ENCODE measurements at places on chromosomes 5 and 9.
A peak's percentile ranks its signal among the peaks of the same experiment; 100 is the strongest.

GRCh38 chr5:9351546-9351945 lies 194.3 kb downstream of the SEMA5A start:
- DNase-seq: no peak

GRCh38 chr9:33447799-33448553 lies 583 bp upstream of the AQP3 start:
- peak; percentile 71 for DNase-seq

DNA sequence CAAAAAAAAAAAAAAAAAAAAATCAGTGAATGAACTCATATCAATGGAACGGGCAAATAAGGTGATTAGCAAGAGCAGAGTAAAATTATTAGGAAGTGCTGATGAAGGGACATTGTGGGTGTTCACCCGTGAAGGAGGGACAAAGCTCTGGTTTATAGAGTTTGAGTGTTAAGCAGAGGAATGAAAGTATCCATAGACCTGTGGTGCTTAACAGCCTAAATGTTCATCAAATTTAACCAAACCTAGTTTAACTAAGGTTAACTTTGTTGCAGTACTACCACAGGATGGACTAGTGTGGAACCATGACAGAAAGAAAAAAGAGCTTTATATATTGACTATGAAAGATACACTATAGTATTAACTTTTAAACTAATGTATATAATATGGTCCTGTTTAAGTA lies 44.1 kb upstream of the TNFAIP8 start:
- no peak for DNase-seq

- DNase-seq: no peak
These were observed 601.9 kb downstream of the RAB3C start for GRCh38 chr5:59184769-59185168.

- DNase-seq: no peak
These were observed 130.5 kb downstream of the FBXL17 start for GRCh38 chr5:108251350-108251749.

GRCh38 chr9:99326112-99326916 lies 104.2 kb downstream of the SEC61B start:
- no peak for DNase-seq
